ENCODE measurements at places on chromosomes 2 and 18.

GRCh38 chr2:138787053-138787666 is 7.0 kb upstream of the NXPH2 start:
- DNase-seq, result no peak

- no peak for DNase-seq
Measured at GRCh38 chr2:189265696-189266320, 86.2 kb upstream of the COL5A2 start.

- no peak for DNase-seq
Measured at GRCh38 chr18:10030816-10031541, 117.2 kb downstream of the VAPA start.

DNA sequence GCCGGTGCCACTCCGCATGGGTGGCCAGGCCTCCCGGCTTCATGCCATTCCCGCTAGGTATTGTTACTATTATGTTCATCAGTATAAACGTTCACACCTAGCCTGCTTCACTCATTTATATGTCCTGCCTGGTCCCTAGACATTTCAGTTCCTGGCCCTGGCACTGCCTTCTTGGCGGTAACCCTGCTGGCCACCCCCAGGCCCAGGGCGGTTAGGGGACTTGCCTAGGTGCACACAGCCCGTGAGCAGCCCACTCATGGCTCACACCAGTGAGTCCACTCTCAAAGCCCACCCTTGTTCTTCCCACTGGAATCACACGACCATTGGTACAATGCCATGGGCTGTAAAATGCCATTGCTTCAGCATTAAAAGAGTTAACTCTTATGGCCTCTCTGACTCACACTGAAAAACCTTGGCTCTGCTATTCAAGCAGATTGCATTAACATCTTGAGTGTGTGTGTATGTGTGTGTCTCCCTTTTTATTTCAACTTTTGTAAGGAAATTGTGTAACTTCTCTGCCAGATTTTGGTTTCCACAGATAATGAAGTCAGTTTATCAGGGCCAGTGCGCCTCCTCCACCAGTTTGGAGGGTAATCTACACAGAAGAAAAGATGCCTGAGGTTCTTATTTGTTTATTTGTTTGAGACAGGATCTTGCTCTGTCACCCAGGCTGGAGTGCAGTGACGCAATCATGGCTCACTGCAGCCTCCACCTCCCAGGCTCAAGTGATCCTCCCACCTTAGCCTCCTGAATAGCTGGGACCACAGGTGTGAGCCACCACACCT is 74.2 kb downstream of the RAB31 start:
- DNase-seq, result peak; percentile 90

GRCh38 chr2:96604104-96604503 is 34.0 kb downstream of the KANSL3 start:
- DNase-seq, result no peak

DNA sequence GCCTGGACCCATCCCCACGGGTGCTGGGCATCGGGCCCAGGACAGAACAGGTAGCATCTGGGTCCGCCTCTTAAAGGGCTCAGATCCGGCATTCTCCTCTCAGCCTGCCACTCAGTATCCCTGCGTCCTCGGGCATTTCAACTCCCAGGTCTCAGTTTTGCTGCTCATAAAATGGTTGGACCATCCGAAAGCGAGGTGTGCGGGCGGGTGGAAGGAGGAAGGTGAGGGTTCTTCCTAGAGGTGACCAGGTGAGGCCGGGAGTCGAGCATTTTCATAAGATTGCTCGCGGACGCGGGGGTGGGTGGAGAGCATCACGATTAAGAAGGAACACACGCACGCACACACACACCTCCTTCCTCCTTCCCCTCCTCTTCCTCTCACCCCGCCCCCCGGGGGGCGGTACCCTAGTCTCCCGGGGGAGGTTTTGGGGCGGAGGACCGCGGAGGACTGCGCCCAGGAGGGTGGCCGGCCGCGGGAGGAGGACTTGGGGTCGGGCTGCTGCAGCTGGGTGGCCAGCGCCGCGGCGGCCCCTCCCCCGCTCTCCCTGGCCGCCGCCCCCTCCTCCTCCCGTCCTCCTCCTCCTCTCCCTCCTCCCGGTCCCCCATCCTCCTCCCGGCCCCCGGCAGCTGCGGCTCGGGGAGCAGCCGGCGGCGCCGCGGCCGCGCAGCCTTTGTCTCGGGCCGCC is 97.9 kb upstream of the GPR45 start:
- no peak for DNase-seq

DNA sequence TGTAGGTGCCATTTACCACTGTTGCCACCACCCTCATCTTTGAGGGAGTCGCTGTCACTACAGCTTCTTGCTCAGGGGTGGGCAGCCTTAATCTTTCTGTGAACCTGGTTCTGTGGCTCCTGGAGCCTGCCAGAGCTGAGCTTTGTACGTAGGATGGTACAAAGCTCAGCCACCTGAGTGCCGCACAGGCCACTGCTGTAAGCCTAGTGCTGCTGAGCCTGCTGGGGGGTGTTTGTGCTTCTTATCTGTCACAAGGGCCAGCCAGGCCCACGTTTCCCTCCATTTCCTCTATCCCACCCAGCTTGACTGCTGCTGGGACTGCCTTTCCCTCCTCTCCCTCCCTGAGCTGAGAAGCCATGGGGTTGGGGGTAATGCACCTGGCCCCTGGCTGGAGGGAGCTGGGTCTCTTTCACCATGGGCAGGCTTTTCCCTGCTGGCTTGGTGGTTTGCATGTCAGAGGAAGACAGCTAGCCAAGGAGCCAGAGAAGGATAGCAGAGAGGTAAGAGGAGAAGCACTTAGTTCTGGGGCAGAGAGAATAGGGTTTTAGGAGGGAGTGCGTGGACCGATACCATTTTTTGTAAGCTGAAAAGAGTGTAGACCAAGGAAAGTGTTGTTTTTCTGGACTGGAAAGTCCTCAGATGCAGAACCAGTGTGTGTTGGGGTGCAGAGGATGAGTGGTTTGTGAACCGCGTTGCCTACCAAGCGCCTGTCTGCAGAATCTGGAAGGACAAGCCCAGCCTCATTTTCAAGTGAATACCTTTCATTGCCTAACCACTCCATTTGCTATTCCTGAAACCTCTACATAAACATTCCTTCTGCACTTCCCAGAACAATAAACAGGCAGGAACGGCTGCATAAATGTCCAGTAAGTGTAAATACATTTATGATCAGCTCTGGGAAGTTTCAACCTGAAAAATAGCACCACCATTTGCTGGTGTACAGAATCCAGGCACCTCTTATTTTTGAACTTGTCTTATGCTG is 45.1 kb upstream of the FHL2 start:
- no peak for DNase-seq

DNA sequence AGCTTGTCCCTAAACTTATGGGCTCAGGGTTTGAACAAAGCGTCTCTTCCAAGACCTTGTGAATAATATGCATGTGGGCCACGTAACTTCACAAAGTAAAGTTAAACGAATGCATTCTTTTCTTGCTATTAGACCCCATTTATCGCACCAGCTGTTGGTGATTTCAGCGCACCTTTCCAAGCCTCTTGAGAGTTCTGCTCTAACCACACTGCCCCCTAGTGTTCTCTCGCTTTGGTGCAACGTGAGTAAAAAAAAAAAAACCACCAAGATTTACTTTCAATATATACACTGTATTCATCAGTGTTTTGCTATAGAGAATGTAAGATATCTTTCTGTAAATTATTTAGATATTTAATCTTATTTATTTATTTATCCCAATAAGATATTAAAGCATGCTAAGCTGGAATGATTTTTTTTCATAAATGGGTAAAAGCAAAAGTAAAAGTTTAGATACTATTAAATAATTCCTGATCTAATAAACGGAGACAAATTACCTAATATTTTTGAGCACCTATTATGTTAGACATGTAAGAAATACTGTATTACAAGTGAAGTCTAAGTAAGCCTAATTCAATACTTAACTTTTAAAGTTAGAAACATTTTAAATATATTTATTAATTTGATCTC is 459.5 kb downstream of the DLGAP1 start:
- no peak for DNase-seq

- DNase-seq, result no peak
Measured at GRCh38 chr2:55420871-55421270, 1.2 kb upstream of the CCDC88A start.
